ENCODE measurements at places on chromosomes 16 and 17.
A peak's percentile ranks its signal among the peaks of the same experiment; 100 is the strongest.

DNA sequence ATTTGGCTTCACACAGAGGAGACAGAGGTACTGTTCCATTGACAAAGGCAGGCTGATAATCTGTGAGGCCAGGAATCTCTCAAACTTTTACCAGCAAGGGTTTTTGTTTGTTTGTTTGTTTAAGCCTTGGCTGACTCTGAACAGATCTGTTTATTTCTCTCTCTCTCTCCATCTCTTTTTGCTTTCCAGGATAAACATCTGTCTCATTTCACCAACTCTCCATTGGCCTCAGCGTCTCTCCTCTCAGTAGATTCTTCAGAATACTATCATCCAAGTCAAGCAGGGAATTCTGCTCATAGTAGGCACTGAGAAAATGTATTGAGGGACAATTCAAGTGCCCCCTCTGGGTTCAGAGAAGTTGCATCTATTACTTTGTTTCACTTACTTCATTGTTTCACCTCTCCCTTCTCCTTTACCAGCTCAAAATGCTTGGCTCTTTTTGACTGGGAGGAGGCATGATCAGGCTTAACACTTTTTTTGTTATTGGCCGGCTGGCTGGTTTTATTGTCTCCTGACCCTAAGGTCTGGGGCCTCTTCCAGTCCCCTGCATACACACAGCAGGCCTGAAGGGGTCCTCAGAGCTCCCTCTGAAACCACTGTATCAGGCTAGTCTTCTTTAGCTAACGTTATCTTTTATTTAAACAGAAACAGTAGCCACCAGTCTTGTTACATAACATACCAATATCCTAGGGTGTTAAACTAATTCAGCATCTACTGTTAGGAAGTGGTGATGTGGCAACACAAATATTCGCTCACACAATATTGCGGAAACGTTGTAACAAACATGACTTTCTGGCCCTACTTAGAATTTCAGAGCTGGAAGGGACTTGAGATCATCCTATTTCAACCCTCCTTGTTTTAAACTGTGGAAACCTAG lies 2.0 kb upstream of the YPEL2 start:
- DNase-seq, result no peak

DNA sequence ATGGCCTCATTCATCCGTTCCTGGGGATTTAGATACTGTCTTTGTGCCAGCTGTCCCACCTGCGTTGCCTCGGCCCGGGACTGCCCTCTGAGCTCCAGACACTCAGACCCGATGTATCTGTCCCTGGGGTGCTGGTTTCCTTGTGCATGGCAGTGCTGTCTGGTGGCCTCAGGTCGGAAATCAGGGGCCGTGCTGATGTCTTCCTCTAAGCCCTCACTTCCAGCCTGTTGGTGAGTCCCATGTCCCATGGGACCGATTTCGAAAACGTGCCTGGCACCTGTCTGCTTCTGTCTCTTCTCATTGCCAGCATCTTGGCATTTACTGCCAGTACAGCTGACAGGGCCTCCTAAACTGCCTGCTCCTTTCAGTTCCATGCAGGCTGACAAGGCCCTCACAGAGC lies 22.1 kb downstream of the NT5M start:
- DNase-seq, result no peak

GRCh38 chr17:48641541-48642058 lies 15.4 kb upstream of the HOXB9 start:
- no peak for DNase-seq

DNA sequence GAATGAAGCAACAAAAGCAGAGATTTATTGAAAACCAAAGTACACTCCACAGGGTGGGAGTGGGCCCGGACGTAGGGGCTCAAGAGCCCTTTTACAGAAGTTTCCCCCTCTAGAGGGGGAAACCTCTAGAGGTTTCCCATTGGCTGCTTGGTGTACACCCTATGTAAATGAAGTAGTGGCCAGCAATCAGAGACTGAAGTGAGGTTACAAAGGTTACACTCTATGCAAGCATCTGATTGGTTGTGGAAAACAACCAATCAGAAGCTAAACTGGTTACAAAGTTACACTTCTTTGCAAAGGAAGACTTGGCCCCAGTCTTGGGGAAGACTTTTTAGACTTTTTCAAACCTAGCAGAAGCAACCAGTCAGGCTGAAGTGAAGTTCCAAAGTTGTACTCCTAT lies 27.1 kb downstream of the CRAMP1 start:
- no peak for DNase-seq

DNA sequence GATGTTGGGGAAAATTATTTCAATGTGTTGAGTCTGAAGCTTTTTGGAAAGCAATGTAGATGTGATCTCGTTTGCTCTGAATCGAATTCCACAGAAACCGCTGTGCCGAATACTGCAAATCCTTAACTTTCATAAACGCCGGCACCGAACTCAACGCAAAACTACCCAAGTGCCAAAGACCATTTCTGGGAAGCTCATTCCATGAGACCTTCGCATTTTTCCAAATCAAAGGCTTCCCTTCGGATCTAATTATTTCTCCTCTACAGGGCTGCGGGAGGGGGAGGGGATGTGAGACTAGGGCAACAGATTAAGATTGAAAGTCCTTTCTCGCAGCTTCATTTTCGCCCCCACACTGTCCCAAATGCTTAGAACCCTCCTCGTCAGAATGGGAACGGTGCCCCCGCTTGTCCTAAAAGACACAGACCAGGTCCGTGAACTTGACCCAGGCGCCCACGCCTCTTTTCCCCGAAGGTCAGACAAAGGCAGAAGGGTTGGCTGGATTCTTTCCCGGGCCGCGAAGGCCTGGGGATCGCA lies 4.0 kb downstream of the PRAC1 start:
- no peak for DNase-seq

DNA sequence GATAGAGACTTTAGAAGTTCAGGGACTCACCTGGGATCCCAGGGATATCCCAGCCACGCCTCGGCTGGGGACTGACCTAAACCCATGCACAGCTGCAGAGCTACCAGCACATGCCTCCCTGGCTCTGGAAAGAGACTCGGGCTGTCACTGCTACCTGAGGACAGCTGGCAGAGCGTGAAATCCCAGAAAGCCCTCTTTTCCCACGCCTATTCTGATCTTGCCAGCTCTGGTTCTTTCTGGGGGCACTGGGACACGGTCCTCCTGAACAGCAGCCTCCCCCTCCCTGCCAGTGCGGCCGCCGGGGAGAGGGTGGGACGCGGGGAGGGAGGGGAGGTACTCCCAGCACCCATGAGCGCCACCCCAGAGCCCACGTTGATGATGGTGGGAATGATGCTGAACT lies 10.8 kb downstream of the P2RX5 start:
- DNase-seq, result no peak

- peak; percentile 2 for DNase-seq
Measured at GRCh38 chr16:55035029-55035428, 104.4 kb downstream of the IRX5 start.

GRCh38 chr17:74599448-74599939 lies 7.4 kb upstream of the CD300LD start:
- DNase-seq, result no peak

- DNase-seq, result no peak
Measured at GRCh38 chr16:66619534-66620428, 15.3 kb downstream of the CMTM3 start.

DNA sequence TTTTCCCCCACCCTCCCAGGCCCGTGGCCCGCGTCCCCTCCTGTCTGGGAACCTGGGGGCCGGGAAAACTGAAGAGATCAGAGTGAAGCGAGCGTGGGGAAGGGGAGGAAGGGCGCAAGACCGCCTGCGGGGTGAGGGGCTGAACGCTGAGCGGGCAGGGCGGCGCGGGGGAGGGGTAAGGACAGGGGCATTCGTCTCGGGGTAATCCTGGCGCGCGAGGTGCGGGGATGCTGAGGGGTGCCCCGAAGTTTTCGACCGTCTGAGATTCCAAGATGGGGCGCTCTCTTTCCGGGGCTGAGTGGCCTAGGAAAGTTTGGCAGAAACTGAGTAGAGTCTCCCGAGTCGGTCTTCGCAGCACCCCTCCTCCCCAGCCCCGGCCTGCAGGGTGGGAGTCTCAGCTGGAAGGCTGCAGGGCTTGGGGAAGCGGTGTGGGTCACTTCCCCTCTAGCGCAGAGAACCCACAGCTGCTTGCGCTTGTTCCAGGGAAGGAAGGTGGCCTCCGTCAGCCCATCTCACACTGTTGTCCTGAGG lies 555 bp downstream of the TTYH2 start:
- DNase-seq, result no peak

DNA sequence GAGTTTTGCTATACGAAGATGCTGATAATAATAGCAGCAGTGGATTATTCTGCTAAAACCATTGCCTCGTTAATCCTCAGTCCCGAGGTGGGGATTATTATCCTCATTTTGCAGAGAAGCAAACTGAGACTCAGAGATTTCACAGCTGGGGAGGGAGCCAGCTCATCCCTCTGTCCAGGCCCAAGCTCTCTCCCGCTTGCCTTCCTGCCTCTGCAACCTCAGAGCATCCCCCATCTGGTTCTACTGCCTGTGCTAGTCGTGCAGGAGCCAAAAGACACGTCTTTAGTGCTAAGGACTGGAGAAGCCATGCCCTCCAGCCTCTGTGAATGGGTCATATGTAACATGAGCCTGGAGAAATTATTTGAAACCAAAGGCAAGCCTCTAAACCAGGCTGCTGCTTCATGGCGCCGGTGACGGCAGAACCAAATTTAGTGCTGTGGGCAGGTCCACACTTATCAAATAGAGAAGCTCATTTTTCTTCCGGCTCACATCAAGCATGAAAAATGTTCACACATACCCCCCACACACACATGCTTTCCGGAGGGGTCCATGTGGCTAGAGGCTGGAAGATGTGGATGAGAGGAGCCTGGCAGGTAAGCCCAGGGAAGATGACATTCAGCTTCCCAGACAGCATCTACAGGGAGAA lies 13.5 kb downstream of the MAPT start:
- DNase-seq, result no peak

GRCh38 chr16:21071741-21072140 lies 78.9 kb downstream of the DNAH3 start:
- no peak for DNase-seq

GRCh38 chr17:19610879-19611278 lies 37.7 kb upstream of the ALDH3A2 start:
- DNase-seq, result no peak

DNA sequence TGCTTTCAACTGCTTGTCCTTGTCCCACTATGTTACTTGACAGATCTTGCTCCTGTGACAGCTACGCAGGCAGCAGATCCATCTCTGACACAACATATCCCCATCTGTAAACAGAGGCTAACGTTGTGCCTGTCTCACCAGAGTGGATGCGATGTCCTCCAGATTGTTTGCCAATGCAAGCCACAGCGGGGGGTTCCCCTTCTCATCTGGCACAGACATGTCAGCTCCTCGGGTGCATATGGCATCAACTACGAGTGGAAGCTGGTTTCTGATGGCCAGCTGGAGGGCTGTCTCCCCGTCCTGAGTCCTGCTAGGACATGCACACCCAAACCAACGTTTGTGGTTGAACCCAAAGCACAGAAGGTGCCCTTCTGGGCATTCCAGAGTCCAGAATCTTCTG lies 39.0 kb downstream of the CYB5D2 start:
- DNase-seq, result no peak

DNA sequence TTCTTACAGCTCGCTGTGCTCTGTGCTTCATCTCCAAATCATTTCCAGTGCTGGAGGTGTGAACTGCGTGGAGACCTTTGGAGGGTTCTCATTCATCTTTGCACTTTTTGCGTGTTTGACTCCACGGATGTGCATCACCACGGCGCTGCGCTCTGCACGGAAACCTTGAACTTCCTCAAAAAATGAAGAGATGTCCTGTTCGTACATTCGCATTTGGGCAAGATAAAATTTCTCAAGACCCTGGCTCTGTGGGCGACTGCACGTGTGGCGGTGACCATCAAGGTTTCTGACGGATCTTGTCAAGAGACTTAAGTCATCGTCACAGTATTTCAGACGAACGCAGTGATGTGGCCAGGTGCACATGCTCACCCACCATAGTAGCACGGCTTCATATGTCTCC lies 10.3 kb upstream of the PVALEF start:
- DNase-seq, result no peak

DNA sequence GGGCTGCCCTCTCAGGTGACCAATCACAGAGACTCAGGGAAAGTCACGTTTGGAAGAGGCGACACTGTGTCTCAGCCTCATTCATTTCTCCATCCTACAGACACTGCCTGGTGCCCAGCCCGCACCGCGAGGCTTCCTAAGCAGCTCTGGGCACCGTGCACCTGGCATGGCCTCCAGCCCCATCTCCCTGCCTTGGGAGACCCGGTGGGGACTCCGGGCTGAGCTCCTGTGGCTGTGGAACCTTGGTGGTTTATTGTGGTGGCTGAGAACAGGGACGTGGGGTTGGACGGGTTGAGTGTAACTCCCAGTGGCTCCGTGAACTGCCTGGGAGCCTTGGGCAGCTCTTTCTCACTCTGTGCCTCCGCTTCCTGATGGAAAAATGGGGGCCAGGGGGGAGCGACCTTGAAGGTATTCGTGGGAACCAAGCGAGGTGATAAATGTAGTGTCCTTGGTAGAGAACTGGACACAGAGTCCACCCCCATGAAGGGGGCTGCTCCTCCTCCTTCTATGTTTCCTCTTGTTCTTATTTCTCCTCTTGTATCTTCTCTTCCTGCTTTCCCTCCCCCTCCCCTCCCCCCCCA lies 215.4 kb downstream of the SEC14L1 start:
- no peak for DNase-seq

- no peak for DNase-seq
Measured at GRCh38 chr17:50219342-50219741, 17.9 kb upstream of the COL1A1 start.

GRCh38 chr16:2856061-2856670 lies 1.8 kb downstream of the PRSS22 start:
- no peak for DNase-seq

- DNase-seq, result no peak
Measured at GRCh38 chr17:5583426-5584382, 605 bp downstream of the NLRP1 start.

DNA sequence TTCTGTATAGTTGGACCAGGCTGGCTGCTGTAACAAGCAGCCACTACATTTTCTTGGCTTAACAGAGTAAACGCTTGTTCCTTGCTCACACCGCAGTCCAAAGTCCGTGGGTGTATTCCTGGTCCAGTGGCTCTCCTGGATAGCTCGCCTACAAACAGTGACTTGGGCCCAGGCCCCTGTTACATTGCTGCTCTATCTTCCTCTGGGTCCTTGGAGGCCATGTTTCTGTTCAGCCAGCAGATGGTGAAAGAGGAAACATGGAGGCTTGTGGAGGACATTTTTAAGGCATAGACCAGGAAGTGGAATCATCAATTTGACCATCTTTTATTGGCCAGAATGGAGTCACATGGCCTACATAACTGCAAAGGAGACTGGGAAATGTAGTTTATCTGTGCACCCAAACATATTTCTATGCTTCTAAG lies 55.1 kb downstream of the ATP2C2 start:
- DNase-seq, result no peak

GRCh38 chr16:89031715-89032659 lies 55.0 kb upstream of the CBFA2T3 start:
- DNase-seq, result peak; percentile 20

All from stimulated activated CD4-positive, alpha-beta T cell treated with anti-CD3 and anti-CD28 coated beads, Interleukin-12 subunit alpha, Interleukin-12 subunit beta, amount 100 ng/mL, for 24 hours (primary cell).